Activated T-helper 2 cell treated with anti-CD3 and anti-CD28 coated beads, Interferon-gamma antibody, Interleukin-2, Interleukin-4, amounts not matched to agents 10 μg/mL and 5 μg/mL and 100 μg/mL, durations not matched to agents 14 hours and 24 hours and 36 hours (primary cell): ENCODE measurements at places on chromosomes 12 and 14.

GRCh38 chr14:39665075-39665475 is 232.8 kb upstream of the FBXO33 start:
- no peak for DNase-seq

DNA sequence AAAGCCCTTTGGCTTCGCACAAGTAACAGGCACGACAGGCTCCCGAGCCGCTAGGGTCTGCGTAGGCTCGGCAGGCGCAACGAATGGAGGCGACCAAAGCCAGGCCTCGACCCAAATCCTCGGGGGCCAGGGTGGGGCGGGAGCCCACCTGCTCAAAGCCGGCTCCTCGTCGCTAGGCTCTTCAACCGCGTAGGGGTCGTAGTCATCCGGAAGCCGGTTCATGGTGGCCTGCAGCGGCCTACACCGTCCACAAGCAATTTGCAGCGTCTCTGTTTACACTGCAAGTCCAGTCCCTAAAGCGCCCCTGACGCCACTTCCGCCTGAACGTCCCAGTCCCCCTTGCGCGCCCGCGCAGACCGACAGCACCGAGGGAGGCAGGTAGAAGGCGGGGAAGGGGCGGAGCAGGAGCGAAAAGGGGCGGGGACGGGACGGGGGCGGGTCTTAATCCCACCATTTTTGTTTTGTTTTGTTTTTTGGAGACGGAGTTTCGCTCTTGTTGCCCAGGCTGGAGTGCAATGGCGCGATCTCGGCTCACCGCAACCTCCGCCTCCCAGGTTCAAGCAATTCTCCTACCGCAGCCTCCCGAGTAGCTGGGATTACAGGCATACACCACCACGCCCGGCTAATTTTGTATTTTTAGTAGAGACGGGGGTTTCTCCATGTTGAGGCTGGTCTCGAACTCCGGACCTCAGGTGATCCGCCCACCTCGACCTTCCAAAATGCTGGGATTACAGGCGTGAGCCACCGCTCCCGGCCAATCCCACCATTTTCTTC is at the start of gene EAPP:
Gene EAPP (minus strand): TSS at position 295 of the 774 bp plus-strand sequence. CDS start 73 bp downstream, at position 222.
- DNase-seq, result peak; percentile 92

DNA sequence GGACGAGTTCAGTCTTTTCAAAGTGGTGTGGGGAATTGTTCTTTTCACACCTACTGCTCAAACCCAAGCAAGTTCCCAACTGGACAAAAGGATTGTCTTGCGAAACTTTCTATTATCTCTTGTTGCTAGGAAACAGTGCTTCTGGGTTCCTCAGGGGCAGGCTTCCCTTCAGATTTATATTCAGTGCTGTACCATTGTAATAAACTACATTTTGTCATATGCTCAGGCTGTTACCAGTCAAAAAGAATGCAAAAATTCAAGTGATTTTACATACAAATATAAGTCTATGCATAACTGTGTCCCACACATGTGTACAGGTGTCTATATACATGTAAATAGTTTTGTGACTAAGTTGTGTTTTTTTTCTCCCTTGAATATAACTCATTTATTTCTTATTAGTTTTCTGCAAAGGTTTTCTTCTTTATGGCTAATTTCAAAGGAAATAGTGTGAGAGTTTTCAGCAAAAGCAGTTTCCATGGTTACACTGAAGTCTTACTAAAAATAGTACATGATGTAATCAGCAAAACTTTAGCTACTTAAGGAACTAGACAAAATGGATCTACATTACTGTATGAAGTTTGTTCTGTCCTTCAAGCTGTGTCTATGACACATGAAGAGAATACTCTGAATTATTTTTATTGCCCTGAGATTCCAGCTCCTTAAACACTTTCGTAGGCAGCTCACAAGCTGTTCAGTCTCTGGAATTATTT is 430.2 kb upstream of the TMPO start:
- no peak for DNase-seq

DNA sequence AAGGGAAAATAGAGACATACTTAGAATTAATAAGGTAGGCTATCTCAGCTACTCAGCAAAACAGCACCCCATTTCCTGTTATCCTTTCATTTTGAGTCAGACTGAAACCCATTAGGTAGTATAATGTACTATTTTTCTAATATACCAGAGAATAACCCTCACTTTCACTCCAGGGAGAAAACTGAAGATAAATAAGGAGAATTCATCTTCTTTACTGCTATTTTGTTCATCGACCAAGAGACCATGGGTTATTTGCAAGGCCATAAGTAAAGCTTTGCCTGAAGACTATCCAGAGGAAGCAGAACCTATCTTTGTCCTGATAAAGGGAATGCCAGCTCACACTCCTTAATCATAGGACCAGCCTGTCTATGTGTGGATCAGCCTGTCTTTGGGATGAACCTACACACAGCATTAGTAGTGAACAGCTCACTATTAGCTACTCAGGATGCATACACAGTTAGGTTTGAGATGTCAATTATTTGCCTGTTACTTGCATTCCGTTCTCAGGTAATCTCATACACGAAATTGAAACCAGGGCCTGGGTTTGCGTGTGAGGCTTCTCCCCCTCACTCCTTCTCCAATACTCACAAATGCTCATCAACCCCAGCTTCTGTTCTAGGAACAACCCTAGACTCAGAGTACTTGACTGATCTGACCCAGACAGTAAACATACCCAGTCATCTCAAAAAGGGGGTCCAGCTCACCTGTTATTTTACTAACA is 124.4 kb downstream of the DAD1 start:
- no peak for DNase-seq

DNA sequence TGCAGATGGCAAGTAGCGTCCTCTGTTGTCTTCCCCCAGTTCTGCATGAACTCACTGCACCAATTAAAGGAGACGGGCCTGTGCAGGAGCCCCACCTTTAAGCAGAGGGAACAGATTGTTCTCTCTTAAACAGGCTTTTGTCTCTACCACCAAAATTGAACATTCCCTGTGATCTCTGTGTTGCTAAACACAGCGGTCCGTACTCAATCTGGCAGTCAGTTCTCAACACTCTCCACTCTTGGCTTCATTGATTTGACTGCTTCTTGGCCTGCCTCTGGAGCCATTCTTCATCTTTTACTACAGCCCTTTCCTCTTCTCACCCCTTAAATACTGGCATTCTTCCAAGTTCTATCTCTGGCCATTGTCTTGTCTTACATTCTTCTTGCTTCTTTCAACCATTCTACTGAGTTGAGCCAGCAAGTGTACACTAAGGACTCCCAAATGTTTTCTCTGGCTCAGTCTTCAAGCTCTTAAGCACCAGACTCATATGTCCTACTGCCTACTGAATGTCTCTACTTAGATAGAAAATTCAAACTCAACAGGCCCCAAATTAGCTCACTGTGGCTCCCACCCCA is 8.0 kb upstream of the NT5DC3 start:
- no peak for DNase-seq

DNA sequence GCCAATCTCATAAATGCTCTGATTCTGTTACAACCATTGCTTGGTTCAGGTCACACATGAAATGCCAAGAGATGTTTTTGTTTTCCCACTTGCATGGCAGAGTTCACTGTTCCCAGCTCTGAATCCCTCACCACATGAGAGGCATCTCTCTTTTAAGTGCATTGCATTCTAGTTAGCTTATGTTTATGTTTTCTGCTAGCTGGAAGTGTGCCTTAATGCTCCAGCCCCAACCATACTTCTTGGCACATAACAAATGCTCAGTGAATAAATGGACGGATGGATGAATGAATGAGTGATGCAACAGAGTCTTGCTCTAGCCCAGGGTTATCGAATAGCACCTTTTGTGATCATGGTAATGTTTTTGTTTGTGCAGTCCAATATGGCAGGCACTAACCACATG is 197.3 kb downstream of the PPM1H start:
- no peak for DNase-seq

DNA sequence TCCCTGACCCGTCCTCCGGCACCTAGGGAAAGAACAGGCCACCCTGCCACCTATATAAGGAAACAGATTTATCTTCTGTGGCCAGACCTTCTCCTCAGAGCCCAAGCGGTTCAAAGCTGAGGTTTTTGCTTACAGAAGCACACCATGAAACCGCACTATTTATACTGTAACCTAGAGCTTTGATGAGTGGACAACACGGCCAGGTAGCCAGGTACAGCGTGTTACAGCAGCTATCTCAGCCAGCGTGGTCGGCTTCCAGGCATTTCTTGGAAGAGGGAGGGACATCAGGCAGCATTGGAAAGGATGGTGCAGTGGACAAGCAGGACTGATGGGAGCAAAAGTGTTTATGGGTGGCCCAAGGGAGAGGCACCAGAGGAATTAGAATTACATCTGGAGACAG is 34.4 kb downstream of the TTC7B start:
- no peak for DNase-seq

- DNase-seq, result no peak
Observed at GRCh38 chr12:50203691-50204090, 36.5 kb upstream of the CERS5 start.

DNA sequence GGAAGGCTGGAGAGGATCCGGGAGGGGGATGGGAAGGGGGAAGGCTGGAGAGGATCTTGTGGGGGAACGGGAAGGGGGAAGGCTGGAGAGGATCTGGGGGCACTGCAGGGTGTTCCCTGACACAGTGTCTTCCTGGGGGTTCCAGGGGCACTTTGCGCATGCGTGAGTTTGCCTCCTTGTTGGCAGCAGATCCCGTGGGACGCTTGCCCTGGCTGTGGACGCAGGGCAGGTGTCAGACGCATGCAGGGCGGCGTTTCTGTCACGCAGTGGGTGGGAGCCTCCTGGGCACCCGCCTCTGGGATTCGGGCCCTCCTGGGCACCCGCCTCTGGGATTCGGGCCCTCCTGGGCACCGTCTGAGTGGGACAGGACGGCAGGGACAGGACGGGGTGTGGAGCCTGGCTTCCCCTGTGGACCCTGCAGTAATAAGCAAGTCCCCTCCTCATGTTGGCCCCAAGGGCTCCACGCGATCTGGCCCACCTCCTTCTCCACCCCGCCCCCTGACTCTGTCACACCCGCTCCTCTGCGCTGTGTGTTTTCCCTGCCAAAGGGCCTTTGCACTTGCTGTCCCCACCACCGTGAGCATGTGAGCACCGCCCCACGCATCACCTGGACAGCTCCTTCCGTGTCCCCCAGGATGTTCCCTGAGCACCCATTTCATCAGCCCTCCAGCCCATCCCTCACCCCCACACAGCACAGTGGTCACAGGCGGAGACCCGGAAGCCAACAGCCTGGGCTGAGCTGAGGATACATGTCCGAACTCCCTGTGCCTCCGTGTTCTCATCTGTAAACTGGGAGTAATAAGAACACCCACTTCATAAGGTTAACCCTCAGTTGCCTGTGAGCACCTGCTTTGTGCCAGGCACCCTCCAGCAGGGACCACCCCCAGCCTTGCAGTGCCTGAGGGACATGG is 4.4 kb downstream of the MMP17 start:
- no peak for DNase-seq

DNA sequence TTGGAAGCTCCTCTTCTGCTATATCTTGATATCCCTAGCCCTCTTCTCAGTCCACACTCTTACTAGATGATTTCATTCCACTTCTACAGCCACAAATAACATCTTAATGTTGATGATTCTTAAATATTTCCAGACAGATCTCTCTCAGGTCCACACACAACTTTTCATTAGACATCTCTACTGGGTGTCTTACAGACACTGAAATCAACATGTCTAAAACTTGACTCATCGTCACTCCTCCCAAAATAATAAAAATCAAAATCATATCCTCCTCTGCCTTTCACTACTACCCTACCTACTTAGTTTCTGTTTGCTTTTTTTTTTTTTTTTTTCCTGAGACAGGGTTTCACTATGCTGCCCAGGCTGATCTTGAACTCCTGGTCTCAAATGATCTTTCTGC is 11.9 kb downstream of the PRDM4 start:
- DNase-seq, result no peak

DNA sequence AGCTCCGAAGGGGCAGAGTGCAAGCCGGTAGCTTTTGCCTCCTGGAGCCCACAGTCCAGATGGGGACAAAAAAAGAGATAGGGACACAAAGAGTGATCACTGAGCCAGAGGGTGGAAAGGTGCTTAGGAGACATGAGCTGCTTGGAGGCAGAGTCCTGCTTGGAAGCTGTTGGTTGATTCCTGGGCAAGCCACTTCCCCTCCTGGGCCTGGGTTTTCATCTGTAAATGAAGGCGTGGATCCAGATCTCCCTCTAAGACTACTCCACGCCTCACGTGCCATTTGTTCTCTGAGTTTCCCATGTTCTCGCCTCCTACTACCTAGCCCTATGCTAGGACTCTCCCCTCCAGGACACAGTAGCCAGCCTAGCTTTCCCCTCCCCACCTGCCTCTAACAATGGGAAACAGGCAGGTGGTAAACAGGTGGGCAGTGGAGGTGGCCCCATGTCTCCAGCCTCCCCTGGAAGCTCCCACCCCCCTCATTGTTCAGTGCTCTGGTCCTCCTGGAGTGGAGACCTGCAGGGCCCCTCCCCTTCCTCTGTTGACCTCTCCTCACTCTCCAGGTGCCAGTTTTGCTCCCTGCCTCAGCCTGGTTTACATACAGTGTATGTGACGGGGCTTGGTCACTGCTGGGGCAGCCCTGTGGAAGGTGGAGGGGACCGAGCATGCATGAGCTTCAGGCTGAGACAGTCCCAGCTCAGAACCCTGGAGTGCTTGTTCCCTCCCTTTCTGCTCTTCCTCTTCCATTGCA is 3.8 kb downstream of the SERPINA3 start:
- DNase-seq, result no peak

GRCh38 chr12:110012659-110013058 is 13.4 kb downstream of the ANKRD13A start:
- DNase-seq, result no peak

DNA sequence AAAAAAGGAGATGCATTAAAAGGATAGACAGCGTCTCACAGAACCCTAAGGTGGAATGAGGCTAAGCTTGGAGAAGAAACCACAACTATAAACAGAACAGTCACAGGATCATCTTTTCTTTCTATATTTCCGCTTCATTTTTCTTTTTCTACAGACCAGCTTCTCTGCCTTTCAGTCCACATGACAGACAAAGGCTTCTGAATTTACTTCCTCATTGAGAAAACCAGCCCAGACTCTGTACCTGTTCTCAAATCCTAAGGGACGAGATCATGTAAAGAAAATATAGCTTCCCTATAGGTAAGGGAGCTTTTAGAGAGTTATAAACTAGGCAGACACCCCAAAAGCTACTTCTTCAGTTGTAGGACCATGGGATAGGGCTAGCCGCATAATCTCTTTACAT is 17.4 kb downstream of the SGPP1 start:
- no peak for DNase-seq

DNA sequence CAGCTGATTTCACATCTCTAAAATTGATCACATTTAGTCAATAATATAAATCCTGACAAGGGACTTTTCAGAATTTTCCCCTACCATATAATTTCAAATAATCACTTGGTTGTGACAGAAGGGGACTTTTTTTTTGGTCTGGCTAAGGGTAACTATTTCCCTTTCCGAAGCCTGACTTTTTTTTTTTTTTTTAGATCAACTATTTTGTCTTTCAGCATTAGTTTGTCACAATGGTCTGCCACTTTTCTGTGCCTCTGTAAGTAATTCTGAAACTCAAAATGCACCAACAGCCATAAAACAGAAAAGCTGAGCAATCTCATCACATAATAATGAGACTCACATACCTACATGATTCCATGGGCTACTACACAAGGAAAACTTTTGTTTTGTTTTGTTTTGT is 266.4 kb downstream of the SSPN start:
- DNase-seq, result no peak

GRCh38 chr12:131800594-131801135 is 27.5 kb upstream of the MMP17 start:
- DNase-seq, result no peak
